ENCODE measurements at places on chromosomes 16 and 17. TPM values are rescaled to one million over a fixed set of nuclear protein-coding genes. Genes with fewer than 3 reads are reported as not detected.

DNA sequence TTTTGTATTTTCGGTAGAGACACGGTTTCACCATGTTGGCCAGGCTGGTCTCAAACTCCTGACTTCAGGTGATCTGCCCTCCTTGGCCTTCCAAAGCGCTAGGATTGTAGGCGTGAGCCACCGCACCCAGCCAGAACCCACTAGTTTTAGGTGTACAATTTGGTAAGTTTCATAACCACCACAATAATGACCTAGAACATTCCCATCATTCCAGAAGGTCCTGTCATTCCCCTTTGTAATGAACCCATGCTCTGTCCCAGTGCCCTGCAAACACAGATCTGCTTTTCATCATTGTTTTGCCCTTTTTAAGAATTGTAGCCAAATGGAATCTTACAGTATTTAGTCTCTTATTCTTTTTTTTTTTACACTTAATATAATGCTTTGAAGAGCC is 35.6 kb upstream of the IRF8 start:
- DNase-seq, result peak; percentile 19

DNA sequence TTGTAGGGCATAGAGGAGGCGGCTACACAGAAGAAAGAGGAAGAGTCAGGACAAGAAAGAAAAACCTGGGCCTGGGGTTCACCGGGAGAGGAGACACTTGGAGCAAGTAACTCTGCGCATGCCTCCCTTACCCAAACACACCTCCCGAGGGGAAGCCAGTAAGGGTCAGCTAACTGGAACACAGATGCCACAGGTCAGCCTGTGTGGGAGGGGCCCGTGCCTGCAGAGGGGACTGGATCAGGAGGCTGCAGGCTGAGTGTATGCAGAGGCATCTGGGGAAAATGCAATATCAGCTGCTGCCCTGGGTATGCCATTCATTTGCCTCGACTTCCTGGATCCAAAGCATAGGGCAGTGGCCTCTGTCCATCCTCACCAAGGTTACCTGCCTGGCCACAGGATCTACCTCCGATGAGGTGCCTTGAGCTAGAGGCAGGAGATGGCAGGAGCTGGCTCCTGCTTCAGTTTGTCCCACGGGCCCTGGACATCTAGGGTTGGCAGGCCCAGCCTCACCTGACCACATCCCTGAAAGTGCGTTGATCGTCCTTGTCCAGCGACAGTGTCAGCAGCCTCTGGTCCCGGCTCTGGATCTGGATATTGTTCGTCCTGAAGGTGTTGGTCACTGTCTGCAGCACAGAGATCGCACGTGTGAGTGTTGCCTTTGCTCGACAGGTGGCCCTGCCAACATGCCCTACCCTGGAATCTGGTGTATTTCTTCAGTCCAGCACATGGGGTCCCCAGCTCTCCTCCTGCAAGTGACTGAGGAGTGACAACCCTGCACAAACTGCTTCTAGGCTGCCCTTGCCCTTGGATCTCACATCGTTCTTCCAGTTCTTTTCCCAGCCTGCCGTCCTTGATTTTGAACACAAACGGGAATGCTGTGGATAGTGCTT is 4.6 kb upstream of the MFSD6L start:
- no peak for DNase-seq

GRCh38 chr16:51201604-51202003 is 50.5 kb upstream of the SALL1 start:
- no peak for DNase-seq

DNA sequence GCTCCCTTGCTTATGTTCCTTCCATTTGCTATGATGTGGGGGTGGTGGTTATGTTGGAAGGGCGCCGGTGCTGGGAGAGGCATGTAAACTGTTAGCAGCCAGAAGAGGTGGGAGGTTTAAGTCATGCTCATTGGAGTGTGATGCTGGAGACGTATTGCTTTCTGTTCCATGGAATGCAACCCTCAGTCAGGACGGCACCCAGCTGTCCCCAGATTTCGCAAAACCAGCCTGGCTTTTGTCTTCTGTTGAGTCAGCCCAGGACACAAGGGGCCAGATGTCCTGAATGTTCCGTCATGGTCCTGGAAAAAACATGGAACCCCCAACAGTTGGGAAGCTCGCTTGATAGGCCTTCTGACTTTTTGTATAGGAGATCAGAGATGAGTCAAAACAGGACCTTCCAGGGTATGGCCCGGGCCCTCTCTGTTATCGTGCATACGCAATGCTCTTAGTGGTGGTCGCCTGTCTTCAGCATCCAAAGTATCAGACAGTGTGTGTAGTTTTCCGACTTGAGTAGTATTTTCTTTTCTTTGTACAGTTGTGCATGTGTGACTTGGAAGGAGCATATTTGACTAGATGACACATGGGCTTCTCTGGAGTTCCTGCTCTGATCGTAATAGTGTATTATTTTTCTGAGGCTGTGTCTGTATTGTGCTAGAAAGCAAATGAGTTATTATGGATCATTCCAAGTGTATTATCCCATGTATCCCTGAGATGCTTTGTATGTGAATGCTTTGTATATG is 201.9 kb downstream of the SNX29 start:
- DNase-seq, result no peak

Gene ZCCHC14
- total RNA-seq, result 28.0 TPM

Gene HOXB4
- total RNA-seq, result not detected

Gene WNT9B
- not detected for total RNA-seq

All from chondrocyte (in vitro differentiated cells).